ENCODE measurements at places on chromosomes 5 and 9. TPM values are rescaled to one million over a fixed set of nuclear protein-coding genes. Genes with fewer than 3 reads are reported as not detected.

Gene SPINK7
- not detected for total RNA-seq

- DNase-seq: no peak
These were observed 483.7 kb upstream of the PIK3R1 start for GRCh38 chr5:67731886-67732285.

- DNase-seq: no peak
These were observed 2.8 kb downstream of the ADRB2 start for GRCh38 chr5:148829248-148829594.

Gene FOXD4L4
- total RNA-seq: 1.9 TPM

Gene WDR5
- 22.1 TPM for total RNA-seq

DNA sequence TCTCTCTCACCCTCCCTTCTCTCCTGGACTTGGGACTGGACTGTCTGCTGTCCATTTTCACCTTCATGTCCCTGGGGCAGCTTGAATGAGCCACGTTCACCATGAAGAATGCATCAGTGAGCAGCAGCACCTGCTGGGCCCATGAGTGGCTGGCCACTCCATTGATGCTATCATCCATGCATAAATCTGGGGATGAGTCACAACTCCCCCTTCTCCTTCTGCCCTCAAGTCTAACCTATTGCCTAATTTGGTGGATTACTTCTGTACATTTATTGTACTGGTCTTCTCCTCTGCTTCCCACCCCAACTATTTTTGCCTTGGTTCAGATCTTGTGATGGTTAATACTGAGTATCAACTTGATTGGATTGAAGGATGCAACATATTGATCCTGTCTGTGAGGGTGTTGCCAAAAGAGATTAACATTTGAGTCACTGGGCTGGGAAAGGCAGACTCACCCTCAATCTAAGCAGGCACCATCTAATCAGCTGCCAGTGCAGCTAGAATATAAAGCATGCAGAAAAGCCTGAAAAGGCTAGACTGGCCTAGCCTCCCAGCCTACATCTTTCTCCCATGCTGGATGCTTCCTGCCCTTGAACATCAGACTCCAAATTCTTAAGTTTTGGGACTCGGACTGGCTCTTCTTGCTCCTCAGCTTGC is 46.7 kb downstream of the GDNF start:
- DNase-seq: no peak

Gene F2RL1
- 3.9 TPM for total RNA-seq

DNA sequence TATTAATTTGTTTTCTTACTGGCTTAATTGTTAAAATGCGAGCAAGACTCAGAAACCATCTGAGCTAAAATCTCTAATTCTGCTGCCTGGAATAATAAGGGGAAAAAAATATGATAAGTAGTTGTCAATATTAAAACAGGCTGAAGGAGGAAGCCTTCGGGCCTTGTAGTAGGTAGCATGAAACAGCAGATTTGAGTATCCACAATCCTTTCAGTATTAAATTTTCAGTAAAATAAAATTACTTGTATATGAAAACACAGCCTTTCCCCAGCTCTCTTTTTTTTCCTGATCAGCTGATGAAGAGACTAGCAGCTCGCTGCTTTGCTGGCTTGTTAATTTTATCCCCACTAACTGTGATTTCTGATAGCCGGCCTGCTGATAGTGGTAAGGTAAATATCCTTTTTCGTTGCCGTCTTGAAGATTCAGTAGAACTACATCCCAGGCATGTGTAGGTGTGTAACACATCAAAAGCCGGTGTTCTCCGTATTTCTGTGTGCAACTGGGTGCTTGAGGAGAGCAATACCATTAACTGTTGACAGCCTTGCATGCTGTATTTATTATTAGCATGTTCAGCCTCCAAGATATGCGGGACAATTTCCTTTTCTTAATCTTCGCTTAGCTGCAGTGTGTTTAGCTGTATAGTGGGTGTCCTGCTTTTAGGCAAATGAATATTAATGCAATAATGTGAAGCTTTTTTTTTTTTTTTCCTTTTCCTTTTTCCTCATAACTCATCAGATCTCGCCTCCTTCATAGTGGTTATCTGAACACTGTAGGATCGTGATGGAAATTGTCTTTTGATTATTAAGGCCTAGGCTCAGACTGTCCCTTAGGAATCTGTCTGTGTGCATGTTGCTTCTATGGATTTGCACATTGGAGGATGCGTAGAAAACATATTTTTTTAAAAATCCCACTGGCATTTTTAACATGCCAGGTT is 144.6 kb downstream of the SMARCA2 start:
- peak; percentile 47 for DNase-seq

- no peak for DNase-seq
These were observed 22.1 kb downstream of the HRH2 start for GRCh38 chr5:175680020-175680419.

Gene SLC1A1
- 3.9 TPM for total RNA-seq

GRCh38 chr9:12657998-12658397 is 35.2 kb upstream of the TYRP1 start:
- DNase-seq: no peak

Gene IPPK
- total RNA-seq: 4.3 TPM

Gene ANKRD55
- total RNA-seq: 0.96 TPM

Gene DPP7
- total RNA-seq: 67.9 TPM

- DNase-seq: no peak
These were observed 19.7 kb upstream of the TERT start for GRCh38 chr5:1314564-1314982.

- peak; percentile 20 for DNase-seq
These were observed 994.0 kb upstream of the SEMA6A start for GRCh38 chr5:117568622-117569021.

GRCh38 chr9:98158071-98158831 is 34.2 kb downstream of the CORO2A start:
- DNase-seq: no peak

DNA sequence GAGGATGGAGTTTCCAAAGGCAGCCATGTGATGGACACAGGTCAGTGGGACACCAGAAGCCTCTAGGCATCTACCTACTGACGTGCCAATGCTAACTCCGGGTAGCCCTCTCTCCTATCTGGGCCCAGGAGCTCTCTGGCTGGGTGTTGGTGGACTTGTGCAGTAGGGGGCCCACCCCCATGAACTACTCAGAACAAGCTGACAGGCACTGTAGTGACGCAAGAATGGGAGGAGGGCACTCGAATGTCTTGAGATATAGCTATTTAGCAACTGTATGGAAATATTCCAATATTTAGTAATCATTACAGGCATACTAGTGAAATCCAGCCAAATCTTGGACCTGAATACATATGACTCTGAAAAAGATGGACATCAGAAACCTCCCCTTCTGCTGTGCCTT is 5.7 kb upstream of the DOCK2 start:
- DNase-seq: no peak

Gene FCN1
- 3.6 TPM for total RNA-seq

- DNase-seq: no peak
These were observed 636.9 kb upstream of the TLE4 start for GRCh38 chr9:78934880-78935279.

- no peak for DNase-seq
These were observed 2.7 kb downstream of the ELOVL7 start for GRCh38 chr5:60841361-60841760.

GRCh38 chr9:72882117-72882775 is 70.6 kb downstream of the ALDH1A1 start:
- DNase-seq: no peak

GRCh38 chr9:120998111-120998510 is 52.0 kb downstream of the C5 start:
- DNase-seq: no peak

Gene SOX30
- 6.3 TPM for total RNA-seq

Measured in umbilical cord (tissue), 2 donors.